MCF 10A (cell line): ENCODE measurements at places on chromosomes 5 and 9. TPM values are rescaled to one million over a fixed set of nuclear protein-coding genes. Genes with fewer than 3 reads are reported as not detected.

DNA sequence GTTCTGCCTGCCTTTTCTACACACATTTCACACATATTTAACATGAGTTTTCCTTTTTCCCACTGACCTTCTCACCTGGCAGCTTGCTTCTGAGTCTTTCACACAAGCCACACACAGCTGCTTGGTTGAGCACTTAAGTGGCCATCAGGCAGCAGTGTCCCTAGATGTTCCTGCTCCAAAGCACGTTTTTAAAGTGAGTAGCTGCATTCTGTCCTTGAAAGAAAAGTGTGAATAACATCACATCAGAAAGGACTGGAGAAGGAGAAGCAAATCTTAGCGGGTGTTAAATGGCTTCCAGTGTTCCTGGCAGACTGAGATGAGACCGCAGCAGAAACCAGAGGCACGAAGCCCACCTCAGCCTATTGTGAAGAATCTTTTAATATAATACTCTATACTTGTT lies 209.2 kb upstream of the IRX4 start:
- H3K27ac ChIP-seq = peak overlapping the region; percentile 79
- H3K36me3 ChIP-seq = no peaks in the 10 kb centered on the region
- H3K4me1 ChIP-seq = peaks cover 16% of the 10 kb centered on the region

DNA sequence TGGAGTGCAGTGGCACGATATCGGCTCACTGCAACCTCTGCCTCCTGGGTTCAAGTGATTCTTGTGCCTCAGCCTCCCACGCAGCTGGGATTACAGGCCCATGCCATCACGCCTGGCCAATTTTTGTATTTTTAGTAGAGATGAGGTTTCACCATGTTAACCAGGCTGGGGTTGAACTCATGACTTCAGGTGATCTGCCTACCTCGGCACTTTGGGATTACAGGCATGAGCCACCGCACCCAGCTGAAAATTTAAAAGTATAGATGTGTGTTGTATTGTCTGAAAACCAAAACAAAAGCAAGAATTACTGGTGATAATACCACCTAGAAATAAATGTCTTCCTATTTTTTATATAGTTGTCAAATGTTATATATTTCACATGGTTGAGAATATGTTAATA lies 162.0 kb upstream of the DMRT1 start:
- peaks cover 35% of the 10 kb centered on the region for H3K36me3 ChIP-seq
- no peaks in the 10 kb centered on the region for H3K27me3 ChIP-seq
- no peak overlapping the region for H3K27ac ChIP-seq
- no peak overlapping the region for H3K4me3 ChIP-seq

DNA sequence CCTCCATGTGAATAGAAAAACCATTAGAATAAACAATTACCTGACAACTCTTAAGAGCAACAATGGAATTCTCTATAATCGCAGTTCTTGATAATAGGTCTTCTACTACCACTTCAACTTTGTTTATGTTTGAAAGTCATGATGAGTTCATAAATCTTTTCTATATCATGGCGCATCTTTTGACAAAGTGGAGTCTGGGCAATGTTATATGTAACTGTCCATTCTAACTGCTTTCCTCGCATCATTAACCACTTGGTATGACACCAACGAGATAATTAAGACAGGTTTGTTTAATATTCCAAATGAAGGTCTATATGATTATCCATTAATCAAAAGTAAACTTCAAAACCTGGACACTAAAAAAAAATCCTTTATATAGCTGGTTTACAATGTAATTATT lies 272.0 kb downstream of the DENND1A start:
- H3K36me3 ChIP-seq = peaks cover 6% of the 10 kb centered on the region
- no peaks in the 10 kb centered on the region for H3K27me3 ChIP-seq
- no peak overlapping the region for H3K4me3 ChIP-seq
- no peak for DNase-seq

TAF11L5 gene
- total RNA-seq = not detected in 2 replicates

SEMA5A gene
- total RNA-seq = 1.2 and 1.4 TPM in 2 replicates
